ENCODE measurements at places on chromosomes 11 and 22.

GRCh38 chr11:57776577-57777210 is 15.1 kb downstream of the CTNND1 start:
- no peaks in the 10 kb centered on the region for H3K27me3 ChIP-seq
- DNase-seq = no peak
- H3K27ac ChIP-seq = no peak overlapping the region
- H3K4me3 ChIP-seq = no peak overlapping the region
- peaks cover 2% of the 10 kb centered on the region for H3K4me1 ChIP-seq

GRCh38 chr11:104524254-104524653 is 360.3 kb upstream of the PDGFD start:
- no peaks in the 10 kb centered on the region for H3K27me3 ChIP-seq
- no peak overlapping the region for H3K27ac ChIP-seq
- no peak for DNase-seq
- no peaks in the 10 kb centered on the region for H3K36me3 ChIP-seq
- H3K4me3 ChIP-seq = no peak overlapping the region

GRCh38 chr22:49756676-49757075 is 71.0 kb downstream of the BRD1 start:
- no peaks in the 10 kb centered on the region for H3K36me3 ChIP-seq
- H3K27me3 ChIP-seq = peaks cover 4% of the 10 kb centered on the region
- no peak for DNase-seq
- H3K27ac ChIP-seq = no peak overlapping the region

DNA sequence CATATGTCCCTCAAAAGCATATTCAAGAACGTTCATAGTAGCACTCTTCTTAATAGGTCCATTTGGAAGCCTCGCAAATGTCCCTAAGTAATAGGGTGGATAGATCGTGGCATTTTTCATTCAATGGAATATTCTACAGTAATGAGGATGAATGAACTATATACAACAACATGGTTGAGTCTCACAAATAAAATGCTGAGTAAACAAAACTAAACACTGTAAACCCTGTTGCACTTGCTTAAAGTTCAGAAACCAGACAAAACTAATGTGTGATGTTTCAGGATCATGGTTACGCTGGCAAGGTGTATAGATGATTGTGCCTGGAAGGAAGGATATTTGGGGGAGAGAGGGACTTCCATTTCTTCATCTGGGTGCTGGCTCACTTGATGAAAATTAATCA is 90.4 kb upstream of the RASSF10 start:
- H3K4me1 ChIP-seq = no peaks in the 10 kb centered on the region
- H3K27me3 ChIP-seq = peaks cover 6% of the 10 kb centered on the region
- H3K27ac ChIP-seq = no peak overlapping the region
- H3K36me3 ChIP-seq = no peaks in the 10 kb centered on the region
- no peak overlapping the region for H3K4me3 ChIP-seq

DNA sequence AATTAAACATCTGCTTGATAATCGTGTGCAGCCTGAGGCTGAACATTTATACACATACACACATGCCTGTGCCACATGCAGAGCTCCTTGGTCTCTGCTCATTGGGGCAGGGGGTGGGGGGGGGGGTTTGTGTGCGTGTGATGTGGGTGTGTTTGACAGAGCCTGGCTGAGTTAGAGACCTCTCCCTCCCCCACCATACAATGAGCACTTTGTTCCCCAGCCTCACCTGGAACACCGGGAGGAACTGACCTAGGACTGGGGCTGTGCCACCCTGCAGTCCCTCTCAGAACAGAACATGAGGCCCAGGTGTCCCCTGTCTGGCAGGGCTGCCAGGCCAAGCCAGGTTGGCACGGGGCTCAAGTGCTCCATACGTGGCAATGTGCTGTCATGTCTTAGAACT is 96.6 kb downstream of the TP53I11 start:
- H3K27me3 ChIP-seq = peaks cover 6% of the 10 kb centered on the region
- DNase-seq = no peak
- H3K36me3 ChIP-seq = peaks cover 5% of the 10 kb centered on the region
- peaks cover 23% of the 10 kb centered on the region for H3K4me1 ChIP-seq

DNA sequence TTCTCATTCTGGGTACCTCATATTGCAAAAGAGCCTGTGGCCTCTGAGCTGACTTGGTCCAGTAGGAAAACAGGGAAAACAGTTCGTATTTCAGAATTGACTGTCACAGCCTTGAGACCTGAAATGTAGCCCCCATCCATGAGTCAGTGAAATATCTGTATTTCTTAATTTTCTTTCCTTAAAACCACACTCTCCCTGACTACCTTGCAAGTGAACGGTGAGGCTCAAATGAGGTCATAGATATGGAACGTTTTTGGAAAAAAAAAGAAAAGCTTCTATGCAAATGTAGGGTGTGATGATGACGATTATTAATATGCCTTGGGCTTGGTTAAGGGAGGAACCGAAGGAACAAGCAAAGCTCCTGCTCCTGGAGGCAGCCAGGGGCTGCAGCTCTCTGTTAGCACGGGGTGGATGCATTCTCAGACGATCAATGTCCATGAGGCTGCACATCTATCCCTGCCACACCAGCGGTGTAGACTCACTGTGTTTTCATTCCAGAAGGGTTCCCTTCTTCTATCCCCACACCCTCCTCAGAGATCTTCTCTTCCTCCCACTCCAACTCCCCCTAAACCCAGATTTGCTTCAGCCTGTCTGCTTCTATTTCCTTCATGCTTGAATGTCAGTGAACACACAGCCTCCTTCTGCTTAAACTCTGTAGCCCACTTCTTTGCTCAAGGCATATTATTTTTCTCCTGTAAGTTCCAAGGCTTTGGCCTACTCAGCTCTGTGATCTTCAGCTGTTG is 29.2 kb upstream of the SCN3B start:
- H3K4me3 ChIP-seq = no peak overlapping the region
- H3K27me3 ChIP-seq = peaks cover 10% of the 10 kb centered on the region
- H3K27ac ChIP-seq = no peak overlapping the region
- no peaks in the 10 kb centered on the region for H3K36me3 ChIP-seq
- DNase-seq = no peak
- H3K4me1 ChIP-seq = peaks cover 6% of the 10 kb centered on the region

DNA sequence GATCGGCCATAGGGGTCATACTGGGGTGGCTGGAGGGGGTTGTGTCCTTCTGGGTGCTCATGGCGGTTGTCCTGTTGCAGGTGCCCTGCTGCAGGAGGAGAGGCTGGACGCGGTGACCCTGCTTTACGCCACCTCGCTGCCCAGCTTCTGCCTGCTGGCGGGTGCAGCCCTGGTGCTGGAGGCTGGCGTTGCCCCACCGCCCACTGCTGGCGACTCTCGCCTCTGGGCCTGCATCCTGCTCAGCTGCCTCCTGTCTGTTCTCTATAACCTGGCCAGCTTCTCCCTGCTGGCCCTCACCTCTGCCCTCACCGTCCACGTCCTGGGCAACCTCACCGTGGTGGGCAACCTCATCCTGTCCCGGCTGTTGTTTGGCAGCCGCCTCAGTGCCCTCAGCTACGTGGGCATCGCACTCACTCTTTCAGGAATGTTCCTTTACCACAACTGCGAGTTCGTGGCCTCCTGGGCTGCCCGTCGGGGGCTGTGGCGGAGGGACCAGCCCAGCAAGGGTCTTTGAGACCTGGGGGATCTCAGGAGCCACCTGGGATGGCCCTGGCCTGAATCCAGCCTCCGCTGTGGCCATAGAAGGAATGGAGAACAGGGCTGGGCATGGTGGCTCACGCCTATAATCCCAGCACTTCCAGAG is 11.1 kb downstream of the SLC35E4 start:
- no peak overlapping the region for H3K27ac ChIP-seq
- H3K27me3 ChIP-seq = no peaks in the 10 kb centered on the region
- H3K4me3 ChIP-seq = no peak overlapping the region
- peaks cover 3% of the 10 kb centered on the region for H3K36me3 ChIP-seq
- H3K4me1 ChIP-seq = peaks cover 39% of the 10 kb centered on the region

DNA sequence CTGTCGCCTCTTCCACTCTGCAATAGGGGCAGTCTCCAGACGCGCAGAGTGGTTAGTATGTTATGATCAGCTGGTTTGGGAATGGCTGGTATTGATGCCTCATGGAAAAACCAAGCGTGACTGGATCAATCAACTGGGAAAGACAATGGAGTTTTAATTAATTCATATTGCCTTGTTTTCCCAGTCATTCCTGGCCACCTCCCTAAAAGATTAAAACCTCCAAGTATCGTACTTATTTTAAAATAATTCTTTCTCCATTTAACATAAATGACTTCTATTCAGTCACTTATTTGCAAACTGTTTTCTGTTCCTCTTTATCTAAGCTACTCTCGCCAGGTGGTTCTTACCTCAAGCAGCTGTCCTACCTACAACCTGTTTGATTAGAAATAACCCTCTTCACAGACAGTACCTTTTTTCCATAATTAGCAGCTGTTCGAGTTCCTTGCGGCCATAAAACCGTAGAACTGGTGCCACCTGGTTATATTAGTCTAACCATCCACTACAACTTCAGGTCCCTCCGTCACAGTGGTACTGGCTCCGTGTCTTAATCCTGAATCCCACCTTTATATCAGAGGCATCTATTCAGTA is 898 bp downstream of the ZNF215 start:
- peaks cover 19% of the 10 kb centered on the region for H3K4me1 ChIP-seq
- no peak for DNase-seq
- peaks cover 45% of the 10 kb centered on the region for H3K27me3 ChIP-seq
- no peaks in the 10 kb centered on the region for H3K36me3 ChIP-seq
- H3K27ac ChIP-seq = no peak overlapping the region
- peak overlapping the region; percentile 77 for H3K4me3 ChIP-seq

- DNase-seq = no peak
- peaks cover 3% of the 10 kb centered on the region for H3K4me1 ChIP-seq
- H3K27ac ChIP-seq = no peak overlapping the region
- H3K36me3 ChIP-seq = no peaks in the 10 kb centered on the region
- peaks cover 4% of the 10 kb centered on the region for H3K27me3 ChIP-seq
Measured at GRCh38 chr11:3156282-3156660, 8.8 kb downstream of the OSBPL5 start.

DNA sequence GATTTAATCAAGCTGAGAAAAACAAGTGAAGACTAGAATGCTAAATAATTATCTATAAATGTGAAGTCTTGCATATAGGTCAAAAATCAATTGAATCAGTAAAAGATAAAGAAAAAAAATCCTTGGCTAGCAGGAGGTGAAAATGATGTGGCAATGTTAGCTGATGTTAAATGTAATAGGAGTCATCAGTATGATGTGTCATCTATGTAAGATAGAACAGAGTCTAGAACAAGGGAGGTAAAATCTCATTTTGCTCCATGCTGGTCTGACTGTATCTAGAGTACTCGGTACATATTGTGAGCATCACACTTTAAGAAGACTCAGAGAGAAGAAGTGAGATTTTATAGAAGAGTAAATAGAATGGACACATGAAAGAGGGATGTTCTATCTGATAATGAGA is 721.2 kb downstream of the ETS1 start:
- no peaks in the 10 kb centered on the region for H3K36me3 ChIP-seq
- peaks cover 2% of the 10 kb centered on the region for H3K27me3 ChIP-seq
- H3K27ac ChIP-seq = no peak overlapping the region
- DNase-seq = no peak
- H3K4me1 ChIP-seq = no peaks in the 10 kb centered on the region

GRCh38 chr11:27418356-27418755 is 54.2 kb downstream of the LGR4 start:
- no peaks in the 10 kb centered on the region for H3K36me3 ChIP-seq
- no peaks in the 10 kb centered on the region for H3K27me3 ChIP-seq
- H3K4me3 ChIP-seq = no peak overlapping the region
- no peak for DNase-seq
